Activated CD8-positive, alpha-beta memory T cell treated with anti-CD3 and anti-CD28 coated beads for 24 hours (primary cell): ENCODE measurements at places on chromosomes 3 and 15.

DNA sequence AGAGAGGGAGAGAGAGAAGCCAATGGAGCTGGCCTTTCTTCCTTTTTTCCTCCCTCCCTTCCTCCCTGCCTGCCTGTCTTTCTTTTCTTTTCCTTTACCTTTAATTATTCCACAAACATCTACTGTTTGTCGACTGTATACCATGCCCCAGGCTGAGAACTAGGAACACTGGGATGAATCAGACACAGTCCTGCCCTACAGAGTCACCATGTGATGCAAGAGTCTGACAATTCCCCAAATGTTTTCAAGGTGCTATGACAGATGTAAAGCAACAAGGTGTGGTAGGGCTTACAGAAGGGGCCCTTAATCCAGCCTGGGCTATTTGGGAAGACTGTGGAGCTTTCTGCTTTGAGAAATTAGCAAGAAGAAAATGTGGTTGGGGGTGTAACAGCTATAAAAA is 4.0 kb upstream of the SPSB4 start:
- DNase-seq, result no peak

DNA sequence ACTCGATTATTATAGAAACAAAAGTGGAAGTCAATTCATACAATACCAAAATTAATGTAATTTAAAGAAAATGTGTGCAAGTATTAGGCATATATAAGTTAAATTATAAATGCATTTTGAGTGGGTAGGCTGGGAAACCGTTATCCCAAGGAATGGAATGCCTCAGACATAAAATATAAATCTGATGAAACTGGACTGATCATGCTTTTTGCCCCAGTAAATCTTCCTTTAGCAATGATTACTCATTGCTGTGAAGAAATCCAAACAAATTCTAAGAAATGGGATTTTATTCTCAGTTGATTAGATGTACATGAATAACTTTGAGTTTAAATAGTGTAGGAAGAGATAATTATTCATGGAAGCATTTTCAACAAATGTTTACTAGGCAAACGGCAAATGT is 185.5 kb upstream of the KCNMB2 start:
- DNase-seq, result no peak

GRCh38 chr15:80160570-80161156 is 7.9 kb downstream of the FAH start:
- no peak for DNase-seq

DNA sequence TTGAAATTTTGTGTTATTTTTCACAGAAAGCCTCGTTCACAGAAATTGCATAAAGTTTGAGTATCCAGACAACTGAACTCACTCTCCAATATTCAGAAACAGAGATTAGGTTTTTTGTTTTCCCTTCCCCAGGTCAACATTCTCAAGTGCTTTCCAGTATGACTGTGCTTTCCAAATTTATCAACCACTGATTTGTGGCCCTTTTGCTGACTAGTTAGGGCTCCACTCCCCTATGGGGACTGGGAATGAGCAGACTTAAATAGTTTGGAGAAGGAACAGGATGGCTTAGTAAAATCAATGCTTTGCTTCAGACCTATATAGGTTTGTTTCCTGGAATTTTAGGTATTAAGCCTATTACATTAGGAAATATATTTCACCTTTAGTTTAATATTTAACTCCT is 38.2 kb upstream of the NAALADL2 start:
- DNase-seq, result no peak

- DNase-seq, result no peak
Measured at GRCh38 chr3:190840146-190840545, 22.3 kb downstream of the GMNC start.

- no peak for DNase-seq
Measured at GRCh38 chr15:80929689-80930088, 59.9 kb downstream of the MESD start.

DNA sequence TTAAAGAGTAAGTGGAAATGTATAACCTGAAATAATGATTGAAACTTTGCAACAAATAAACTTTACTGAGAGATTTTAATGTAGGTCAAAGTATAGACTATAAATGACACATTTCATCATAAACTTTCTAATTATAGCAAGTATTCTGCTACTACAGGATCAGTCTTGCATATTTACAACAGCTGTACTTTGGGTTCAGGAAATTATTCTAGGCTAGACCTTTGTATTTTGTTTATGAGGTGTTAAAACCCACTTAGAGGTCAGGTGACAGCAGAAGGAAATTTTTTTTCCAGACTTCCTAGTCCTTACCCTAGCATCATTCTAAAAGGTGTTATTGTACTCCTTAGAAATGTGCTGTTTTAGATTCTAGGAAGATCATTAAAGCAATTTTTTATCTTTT is 2.3 kb downstream of the RNF7 start:
- no peak for DNase-seq

GRCh38 chr3:186540835-186541226 is 3.3 kb downstream of the CRYGS start:
- no peak for DNase-seq

GRCh38 chr15:78933823-78934654 is 10.8 kb downstream of the CTSH start:
- no peak for DNase-seq

DNA sequence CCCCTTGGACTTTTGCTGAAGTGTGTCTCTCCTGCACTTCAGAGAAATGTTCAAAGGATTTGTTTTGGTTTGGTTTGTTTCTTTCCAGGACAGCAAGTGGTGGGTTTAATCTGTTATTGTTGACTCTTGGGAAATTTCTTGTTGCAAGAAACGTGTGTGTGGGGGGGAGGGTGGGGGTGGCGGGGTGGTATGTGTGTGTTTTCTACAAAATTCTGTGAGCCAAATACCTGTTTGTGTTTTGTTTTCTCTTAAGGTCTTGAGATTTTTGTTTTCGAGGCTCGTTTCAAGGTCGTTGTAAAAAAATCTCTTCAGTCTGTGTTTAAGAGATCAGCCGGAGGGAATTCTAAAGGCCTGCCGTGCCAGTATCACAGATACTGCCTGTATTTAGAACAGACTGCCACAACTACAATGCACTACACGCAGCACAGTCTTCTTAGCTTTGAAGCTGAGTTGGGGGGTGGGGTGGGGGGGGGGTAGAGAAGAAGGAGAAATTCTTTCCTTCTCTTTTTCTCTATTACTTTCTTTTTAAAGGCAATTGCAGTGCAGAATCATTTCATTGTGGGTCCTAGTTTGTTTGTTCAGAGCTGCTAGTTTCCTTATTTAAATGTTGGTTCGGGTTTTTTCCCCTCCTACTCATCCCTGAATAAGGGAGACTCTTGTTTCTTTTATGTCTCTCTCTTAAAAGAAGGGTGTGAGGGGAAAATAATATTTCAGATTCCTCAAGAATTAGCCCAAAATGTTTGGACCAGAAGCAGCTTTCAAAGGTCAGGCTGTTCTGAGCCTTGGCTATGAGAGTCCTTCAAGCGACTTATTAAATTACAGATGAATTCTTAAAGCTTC is 1.4 kb upstream of the BCL6 start:
- no peak for DNase-seq

DNA sequence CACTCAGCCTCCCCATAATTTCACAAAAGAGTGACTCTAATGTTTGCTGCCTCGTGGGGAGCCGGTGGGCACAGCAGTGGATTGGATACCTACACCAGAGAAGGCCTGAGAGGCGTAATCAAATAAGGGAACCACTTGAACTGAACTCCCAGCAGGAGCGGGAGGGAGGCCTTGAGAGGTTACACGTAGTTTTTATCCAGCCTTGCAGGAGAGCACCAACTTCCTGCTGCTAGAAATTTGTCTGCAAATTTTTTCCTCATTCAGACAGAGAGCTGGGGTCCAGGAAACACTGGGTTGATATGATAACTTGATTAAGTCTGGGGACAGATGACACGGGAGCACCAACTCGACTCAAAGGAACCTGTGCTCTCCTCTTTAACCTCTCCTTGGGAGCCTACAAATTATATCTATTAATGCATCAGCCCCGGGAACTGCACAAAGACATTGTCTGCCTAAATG is 69.8 kb downstream of the HES1 start:
- DNase-seq, result peak; percentile 59

DNA sequence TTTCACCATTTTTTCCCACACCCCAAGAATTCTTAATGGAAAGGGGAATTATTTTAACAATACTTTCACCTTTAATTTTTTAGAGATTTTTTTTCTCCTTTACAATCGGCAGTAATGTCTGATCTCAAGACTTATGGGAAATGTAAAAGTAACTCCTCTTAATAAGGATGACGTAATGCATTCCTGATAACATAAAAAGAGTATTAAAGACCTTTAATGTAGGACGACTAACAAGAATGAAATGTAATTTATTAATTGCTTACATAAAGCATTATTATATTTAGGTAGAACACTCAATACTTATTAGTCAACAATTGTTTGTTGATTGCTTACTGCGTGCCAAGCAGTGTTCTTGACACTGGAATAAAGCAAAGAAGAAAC is 416.8 kb upstream of the NAALADL2 start:
- DNase-seq, result no peak

- DNase-seq, result no peak
Measured at GRCh38 chr3:48233542-48233941, 7.4 kb upstream of the ZNF589 start.

DNA sequence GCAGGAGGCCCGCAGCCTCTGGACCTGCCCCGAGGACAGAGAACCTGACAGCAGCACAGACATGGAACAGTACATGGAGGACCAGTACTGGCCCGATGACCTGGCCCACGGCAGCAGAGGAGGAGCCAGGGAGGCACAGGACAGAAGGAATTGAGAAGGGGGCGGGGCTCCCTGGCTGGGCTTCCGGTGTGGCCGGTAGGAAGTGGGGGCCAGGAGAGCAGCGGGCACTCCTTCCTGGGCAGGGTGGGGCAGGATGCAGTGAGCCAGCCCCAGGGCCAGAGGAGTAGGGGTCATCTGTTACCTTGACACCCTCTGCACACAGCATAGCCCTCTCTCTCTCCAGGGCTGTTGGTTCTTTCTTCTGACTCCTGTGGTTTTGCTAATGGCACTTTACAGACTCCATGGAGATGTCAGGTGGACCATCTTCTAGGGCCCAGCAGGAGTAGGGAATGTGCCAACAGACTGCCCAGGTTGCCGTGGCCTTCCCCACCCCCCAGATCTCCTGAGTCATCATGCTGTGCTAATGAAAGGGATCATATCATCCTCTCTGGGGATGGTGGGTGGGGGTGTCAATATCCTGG is 8.6 kb upstream of the ISG20 start:
- no peak for DNase-seq

DNA sequence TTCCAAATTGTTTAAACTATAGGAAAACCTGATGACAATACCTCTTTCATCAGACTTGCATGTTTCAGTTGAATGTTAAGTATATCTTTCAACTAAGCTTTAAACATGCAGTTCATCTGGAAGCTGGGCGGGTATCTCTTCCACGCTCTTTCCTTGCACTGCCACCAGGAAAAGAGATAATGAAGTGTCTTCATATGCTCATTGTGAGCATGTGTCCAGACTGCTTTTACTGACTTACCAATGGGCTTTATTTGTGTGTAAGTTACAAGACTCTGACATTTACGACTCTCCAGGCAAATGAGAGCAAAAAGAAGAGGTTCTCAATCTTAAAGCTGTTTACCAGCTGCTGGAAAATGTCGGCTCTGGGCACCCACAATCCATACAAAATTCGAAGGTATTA is 52.8 kb downstream of the TMEM212 start:
- DNase-seq, result no peak

- DNase-seq, result no peak
Measured at GRCh38 chr3:48532271-48532976, 24.2 kb downstream of the PFKFB4 start.

DNA sequence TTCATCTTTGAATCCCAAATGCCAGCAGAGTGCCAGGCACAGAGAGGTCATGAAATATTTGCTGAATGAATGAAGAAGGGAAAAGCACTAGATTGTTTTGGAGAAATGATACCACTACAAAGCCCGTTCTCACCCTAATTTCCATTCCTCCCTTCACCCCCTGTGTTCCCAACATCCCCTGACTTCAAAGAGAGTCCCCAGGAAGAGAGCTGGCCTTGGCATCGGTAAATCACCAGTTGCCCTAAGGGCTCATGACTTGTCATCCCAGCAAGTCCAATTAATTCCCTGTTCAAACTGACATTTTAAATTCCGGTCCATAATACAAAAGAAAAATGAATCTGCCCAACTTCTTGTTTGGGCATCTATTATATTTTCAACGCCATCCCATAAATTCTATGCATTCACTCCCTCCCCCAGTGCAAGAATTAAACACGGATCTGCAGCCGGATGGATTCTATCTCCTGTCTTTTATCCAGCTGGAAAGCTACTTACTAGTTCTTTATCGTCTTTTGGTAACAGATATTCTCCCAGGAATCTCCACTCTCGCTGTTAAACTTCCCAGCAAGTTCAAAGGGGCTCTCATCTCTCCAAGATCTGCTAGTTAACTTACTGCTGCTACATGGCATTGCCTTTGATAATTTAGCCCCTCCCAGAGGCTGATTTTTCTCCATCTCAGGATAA is 63.9 kb upstream of the TSC22D2 start:
- DNase-seq, result no peak

- no peak for DNase-seq
Measured at GRCh38 chr3:101259485-101260341, 60.7 kb downstream of the IMPG2 start.

DNA sequence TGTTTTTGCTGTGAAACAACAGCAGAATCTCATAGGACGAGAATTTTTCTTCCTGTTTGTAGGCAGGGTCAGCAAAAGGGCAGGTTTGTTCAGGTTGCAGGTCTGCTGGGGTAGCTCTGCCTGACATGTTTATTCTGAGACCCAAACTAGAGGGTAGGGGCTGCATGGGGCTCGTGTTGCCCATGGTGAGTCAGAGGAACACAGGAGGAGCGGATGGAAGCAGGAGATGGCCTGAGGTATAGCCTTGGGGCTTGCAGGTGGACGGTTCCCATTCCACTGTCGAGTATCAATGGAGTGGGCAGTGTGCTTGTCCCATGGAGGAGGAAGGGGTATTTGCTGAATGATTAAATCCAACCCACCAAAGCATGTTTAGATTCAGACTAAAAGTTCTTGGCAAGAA is 138.9 kb downstream of the APBA2 start:
- no peak for DNase-seq

GRCh38 chr3:114179575-114179974 is 723 bp upstream of the DRD3 start:
- no peak for DNase-seq

- no peak for DNase-seq
Measured at GRCh38 chr3:147298511-147298982, 107.8 kb downstream of the ZIC4 start.

DNA sequence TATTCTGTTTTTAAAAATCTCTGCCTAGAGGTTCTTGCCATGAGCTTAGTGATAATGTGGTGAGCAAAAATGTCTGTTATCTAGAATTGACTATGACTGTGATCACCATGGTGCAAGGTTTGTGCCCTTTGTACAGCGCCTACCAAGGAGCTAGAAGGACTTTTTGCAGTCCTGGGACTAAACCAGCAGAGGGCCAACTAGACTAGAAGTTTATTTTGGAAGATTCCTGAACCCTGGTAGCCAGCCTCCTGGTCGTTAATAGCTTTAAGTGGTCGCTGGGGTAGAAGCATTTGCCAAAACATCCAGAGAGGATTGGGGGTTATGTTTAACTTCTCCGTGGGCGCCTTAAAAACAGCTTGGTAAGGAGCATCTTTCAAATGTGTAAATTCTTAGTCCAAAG is 7.8 kb downstream of the SCG5 start:
- no peak for DNase-seq

- DNase-seq, result peak; percentile 88
Measured at GRCh38 chr3:129121016-129121791, 400 bp downstream of the RAB43 start.

- no peak for DNase-seq
Measured at GRCh38 chr15:79948095-79948695, 22.8 kb downstream of the BCL2A1 start.

GRCh38 chr3:105866656-105867653 is 1.9 kb downstream of the CBLB start:
- DNase-seq, result no peak

GRCh38 chr3:190003681-190004123 is 117.0 kb downstream of the P3H2 start:
- no peak for DNase-seq

- no peak for DNase-seq
Measured at GRCh38 chr3:39748002-39748401, 61.4 kb upstream of the MYRIP start.
